ENCODE measurements at places on chromosomes 6 and 20. TPM values are rescaled to one million over a fixed set of nuclear protein-coding genes. Genes with fewer than 3 reads are reported as not detected.

PHACTR1 gene
- 38.5 TPM for polyA plus RNA-seq

DNMT3B gene
- polyA plus RNA-seq: 8.7 TPM

DLK2 gene
- 1.9 TPM for polyA plus RNA-seq

ZCCHC3 gene
- polyA plus RNA-seq: 19.7 TPM

CTCFL gene
- polyA plus RNA-seq: not detected

EPPIN gene
- not detected for polyA plus RNA-seq

OR12D3 gene
- polyA plus RNA-seq: not detected

ARMH2 gene
- polyA plus RNA-seq: not detected

TPD52L1 gene
- 33.9 TPM for polyA plus RNA-seq

TCF19 gene
- 95.6 TPM for polyA plus RNA-seq

HAO1 gene
- polyA plus RNA-seq: not detected

PRICKLE4 gene
- polyA plus RNA-seq: not detected

FOXQ1 gene
- 0.98 TPM for polyA plus RNA-seq

TNXB gene
- 6.8 TPM for polyA plus RNA-seq

SERINC1 gene
- polyA plus RNA-seq: 242 TPM

FLRT3 gene
- 0.87 TPM for polyA plus RNA-seq

COL19A1 gene
- not detected for polyA plus RNA-seq

RBBP8NL gene
- 0.92 TPM for polyA plus RNA-seq

TCF21 gene
- not detected for polyA plus RNA-seq

NRSN1 gene
- 123 TPM for polyA plus RNA-seq

EPHA7 gene
- 5.8 TPM for polyA plus RNA-seq

ELOVL4 gene
- 9.4 TPM for polyA plus RNA-seq

COL12A1 gene
- polyA plus RNA-seq: 0.63 TPM

GABRR2 gene
- not detected for polyA plus RNA-seq

SLC29A1 gene
- 35.6 TPM for polyA plus RNA-seq

RPS18 gene
- polyA plus RNA-seq: 5,109 TPM

SLC17A2 gene
- not detected for polyA plus RNA-seq

TRIM15 gene
- polyA plus RNA-seq: not detected

PRSS16 gene
- 24.8 TPM for polyA plus RNA-seq

DPPA5 gene
- not detected for polyA plus RNA-seq
